ENCODE measurements at places on chromosomes 1 and 21. TPM values are rescaled to one million over a fixed set of nuclear protein-coding genes. Genes with fewer than 3 reads are reported as not detected.

- peak; percentile 78 for DNase-seq
Measured at GRCh38 chr1:114892194-114892918, 37.7 kb downstream of the SYCP1 start.

- no peak for DNase-seq
Measured at GRCh38 chr1:163248064-163248463, 45.3 kb upstream of the RGS5 start.

DNA sequence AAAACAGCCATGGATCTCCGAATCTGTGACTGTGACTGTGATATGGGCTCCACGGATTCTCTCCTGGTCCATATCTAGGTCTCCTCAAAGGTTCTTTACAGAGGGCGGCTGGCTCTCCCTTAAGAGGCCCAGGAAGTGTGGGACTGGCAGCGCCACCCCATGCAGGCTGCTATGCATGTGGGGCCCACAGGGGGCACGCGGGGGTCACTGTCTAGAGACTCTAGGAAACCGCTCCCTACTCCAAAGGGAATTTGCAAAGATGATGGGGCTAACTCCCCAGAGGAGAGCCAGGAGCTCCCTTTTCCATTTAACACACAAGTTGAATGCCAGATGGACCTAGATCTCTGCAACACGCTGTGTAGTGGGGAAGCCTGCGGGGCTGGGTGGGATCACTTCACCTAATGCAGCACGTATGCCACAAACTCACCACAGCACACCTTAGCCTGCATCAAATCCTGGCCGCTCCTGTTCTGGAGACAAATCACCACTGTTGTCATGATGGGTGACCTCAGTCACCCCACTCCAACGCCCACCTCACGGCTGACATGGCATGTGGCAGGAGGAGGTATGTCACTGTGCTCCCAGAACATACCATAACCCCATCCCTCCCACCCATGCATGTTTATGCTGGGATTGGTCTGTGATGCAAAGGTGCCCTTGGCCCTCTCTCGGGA lies 61.7 kb downstream of the SLC45A1 start:
- DNase-seq: peak; percentile 42

DNA sequence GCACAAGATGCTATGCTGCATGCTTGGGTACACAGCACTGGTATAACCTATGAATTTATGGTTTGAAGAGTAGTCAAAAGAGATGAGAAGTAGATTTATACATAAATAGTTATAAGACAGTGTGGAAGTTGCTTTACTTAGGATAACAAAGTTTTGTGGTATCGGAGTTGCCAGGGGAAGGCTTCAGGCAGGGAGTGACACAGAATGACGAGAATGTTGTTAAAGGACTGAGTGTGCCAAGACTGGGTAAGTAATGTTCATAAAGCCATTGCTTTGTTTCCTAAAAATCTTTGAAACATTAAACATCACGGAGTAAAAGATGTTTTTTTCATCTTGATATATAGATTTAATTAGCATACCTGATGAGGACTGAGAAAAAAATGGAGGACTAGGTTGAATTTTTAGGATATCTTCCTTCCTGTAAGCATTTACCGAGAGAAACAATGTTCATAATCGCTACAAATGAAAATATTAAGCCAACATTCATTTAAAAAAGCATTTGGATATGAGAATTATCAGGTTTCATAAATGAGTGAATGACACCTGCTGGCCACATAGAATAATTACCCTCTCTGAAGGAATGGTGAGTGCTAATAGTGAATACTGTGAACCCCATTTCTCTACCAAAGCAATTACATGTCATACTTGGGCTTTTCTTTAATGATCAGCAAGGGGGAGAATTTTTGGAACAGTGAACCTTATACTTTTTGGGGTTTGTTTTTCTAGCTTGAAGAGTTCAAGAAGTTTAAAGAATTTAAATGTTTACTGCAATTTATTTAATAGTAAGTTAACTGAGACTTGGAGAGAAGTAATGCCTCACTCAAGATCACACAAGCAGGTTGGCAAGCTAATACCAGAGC lies 28.4 kb downstream of the EXTL2 start:
- DNase-seq: no peak

OR2L8 gene
- not detected for total RNA-seq

HHIPL2 gene
- total RNA-seq: 1.6 TPM

DNA sequence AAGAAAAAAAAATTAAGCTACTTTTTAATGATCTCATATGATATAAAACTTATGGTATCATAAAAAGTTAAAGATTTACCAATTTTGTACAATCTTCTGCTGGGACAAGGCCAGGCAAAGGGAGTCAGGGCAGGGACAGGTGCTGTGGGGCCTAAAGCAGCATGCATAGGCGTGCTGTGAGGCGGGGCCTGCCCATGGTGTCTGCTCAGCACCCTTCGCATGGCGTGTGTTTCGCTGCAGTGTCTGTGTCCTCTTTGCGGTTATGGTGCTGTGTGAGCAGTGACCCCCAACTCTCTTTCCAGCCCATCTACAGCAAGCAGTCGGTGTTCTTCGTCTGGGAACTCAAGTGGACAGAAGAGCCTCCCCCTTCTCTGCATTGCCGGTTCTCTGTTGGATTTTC lies 13.4 kb upstream of the PWP2 start:
- no peak for DNase-seq

- peak; percentile 48 for DNase-seq
Measured at GRCh38 chr1:196649990-196650389, 1.9 kb upstream of the CFH start.

GRCh38 chr1:152479792-152480595 lies 30.6 kb upstream of the LCE5A start:
- peak; percentile 66 for DNase-seq

RORC gene
- total RNA-seq: not detected

TPTE gene
- not detected for total RNA-seq

GRCh38 chr1:53366901-53367502 lies 39.1 kb upstream of the LRP8 start:
- peak; percentile 28 for DNase-seq

DNA sequence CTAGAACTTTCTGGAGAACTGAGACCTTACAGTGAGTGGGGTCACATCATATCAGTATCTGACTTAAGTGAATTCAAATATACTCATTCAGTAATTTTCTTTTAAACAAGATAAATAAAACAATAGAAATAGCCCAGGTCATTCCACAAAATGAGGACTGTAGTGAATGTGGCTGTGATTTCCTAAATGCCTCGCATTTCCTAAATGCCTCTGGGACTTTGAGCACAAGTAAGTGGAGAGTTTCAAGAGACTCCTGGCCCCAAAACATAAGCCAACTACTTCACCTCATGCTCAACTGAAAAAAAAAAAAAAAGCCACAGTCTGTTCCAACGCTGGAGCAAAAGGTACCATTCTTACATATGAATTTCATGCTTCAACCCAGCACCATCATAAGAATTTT lies 81.5 kb downstream of the ZNF281 start:
- DNase-seq: no peak

FLAD1 gene
- total RNA-seq: 61.9 TPM

KRTAP6-3 gene
- total RNA-seq: not detected

- DNase-seq: no peak
Measured at GRCh38 chr1:205961991-205962820, 18.9 kb upstream of the SLC26A9 start.

GRCh38 chr1:14999441-14999840 lies 154.1 kb upstream of the TMEM51 start:
- DNase-seq: no peak

DNA sequence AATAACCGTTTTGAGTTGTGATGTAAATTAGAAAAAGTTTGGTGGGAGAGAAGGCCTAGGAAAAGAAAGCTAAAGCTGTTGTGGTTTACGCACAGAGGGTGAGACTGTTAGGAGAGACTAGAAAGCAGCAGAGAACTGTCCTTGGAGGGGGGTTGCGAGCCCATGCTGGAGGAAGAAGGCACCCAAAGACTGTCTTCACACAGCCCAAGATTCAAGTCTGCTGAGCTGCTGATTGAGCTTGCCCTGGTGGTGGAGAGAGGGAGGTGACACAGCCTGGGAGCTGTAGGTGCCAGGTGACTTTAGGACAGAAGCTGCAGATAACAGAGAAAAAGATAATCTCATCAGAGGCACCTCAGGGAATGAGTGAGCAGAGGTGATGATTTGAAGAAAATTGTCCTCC lies 18.3 kb upstream of the TLR5 start:
- DNase-seq: peak; percentile 74

FDPS gene
- total RNA-seq: 250 TPM

DNA sequence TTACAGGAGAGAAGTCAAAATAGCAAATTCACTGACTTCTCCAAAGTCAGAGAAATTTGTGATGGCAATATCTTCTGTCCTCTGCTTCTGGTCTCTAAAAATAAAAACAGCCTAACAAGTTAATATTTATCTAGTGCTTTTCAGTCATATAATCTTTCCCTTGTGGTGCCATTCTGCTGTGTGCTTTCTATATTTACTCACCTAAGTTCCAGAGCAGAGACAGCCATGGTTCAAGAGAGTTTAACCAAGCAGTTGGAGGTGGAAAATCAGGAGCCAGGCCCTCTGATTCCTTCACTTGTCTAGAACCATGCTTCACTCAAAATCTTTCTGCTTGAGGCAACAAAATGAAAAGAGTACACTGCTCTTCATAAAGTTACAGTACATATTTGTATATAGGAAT lies 39.3 kb downstream of the BRINP2 start:
- no peak for DNase-seq

DNA sequence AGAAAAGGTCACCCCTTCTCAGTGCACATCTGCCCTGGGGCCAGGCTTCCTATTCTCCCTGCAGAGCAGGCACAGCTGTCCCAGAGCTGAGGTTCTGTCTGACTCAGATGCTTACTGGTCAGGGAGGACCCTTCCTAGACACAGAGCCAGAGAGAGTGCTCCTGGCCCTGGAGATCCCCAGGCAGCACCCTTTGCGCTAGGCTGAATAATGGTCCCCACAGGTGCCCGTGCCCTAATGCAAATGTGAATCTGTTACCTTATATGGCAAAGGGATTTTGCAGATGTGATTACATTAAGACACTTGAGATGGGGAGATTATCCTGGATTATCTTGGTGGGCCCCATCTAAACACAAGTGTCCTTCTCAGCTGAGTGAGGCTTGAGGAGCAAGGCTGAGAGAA lies 2.6 kb upstream of the TNNI1 start:
- DNase-seq: no peak

DNA sequence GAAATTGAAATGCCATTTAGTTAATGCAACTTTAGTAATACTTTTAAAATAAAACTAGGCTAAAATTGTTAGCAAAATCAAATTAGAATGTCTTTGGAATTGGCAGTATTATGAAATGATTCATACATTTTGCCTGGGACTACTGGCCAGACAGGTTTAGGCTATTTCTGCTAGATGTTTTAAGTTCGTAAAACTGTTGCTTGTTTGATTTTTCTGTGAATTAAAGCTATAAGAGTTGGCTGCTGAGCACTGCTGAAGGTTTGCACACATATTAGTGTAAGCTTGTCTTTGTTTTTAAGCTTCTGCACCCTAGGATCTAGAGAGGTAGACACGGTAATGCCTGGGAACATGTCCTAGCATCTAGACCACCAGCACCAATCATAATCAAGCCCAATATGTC lies 1094.6 kb upstream of the ADGRL4 start:
- DNase-seq: no peak

- DNase-seq: no peak
Measured at GRCh38 chr1:186082235-186082937, 292.7 kb downstream of the TPR start.

DNAJC8 gene
- total RNA-seq: 144 TPM

Measured in endodermal cell (in vitro differentiated cells).